ENCODE measurements at places on chromosomes 3 and 15.

DNA sequence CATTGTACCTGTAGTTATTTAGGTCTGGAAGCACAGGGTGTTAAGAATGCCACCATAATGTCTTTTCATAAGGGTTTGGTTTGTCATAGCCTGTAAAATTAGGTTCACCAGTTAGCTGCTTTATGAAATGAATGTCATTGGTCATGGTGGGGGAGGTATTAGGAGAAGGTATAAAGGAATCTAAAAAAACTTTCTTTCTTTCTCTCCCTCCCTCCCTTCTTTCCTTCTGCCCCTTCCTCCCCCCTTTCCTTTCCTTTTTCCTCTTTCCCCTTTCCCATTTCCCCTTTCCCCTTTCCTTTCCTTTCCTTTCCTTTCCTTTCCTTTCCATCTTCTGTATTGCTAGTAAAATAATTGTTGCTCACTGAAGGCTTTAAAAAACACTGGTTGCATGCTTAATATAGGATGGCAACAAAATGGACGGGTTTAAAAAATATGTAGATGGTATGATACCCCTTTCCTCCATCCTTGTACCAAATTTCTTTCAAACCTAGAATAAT is 9.6 kb downstream of the ATP2C1 start:
- no peak for DNase-seq

GRCh38 chr15:48143856-48144255 is 23.1 kb downstream of the SLC24A5 start:
- DNase-seq: peak; percentile 56

- peak; percentile 38 for DNase-seq
These were observed 27.5 kb downstream of the ALCAM start for GRCh38 chr3:105394177-105394576.

DNA sequence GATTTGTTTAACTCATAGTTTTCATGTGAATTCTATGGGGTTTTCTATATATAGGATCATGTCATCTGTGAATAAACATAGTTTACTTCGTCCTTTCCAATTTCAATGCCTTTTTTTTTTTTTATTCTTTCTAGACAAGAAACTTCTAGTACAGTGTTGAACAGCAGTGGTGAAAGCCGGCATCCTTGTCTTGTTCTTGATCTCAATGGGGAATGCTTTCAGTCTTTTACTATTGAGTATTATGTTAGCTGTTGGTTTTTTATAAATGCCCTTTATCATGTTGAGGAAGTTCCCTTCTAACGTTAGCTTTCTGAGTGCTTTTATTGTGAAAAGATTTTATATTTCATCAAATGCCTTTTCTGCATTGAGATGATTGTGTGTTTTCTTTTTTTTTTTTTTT is 69.0 kb downstream of the SLMAP start:
- DNase-seq: no peak

- DNase-seq: peak; percentile 93
These were observed 154.3 kb upstream of the RORA start for GRCh38 chr15:61383421-61383820.

DNA sequence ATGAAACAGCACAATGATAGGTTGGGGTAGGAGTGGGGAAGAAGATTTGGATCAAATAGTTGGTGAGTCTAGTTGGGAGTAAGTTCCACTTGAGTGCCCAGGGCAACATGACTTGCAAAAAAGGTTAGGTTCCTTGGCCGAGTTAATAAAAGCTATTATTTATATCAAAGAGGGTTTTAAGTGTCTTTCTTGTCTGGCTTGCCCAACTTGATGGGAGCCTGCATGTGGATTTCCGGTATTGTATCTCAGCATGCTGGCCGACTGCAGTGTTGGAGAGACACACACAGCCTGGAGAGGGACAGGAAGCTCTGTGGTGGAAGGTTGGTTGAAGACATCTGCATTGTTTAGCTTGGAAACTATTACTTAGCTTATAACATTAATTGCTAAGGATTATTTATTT is 449.5 kb upstream of the TBL1XR1 start:
- no peak for DNase-seq

GRCh38 chr15:41585127-41586047 is 26.4 kb downstream of the TYRO3 start:
- DNase-seq: peak; percentile 52

DNA sequence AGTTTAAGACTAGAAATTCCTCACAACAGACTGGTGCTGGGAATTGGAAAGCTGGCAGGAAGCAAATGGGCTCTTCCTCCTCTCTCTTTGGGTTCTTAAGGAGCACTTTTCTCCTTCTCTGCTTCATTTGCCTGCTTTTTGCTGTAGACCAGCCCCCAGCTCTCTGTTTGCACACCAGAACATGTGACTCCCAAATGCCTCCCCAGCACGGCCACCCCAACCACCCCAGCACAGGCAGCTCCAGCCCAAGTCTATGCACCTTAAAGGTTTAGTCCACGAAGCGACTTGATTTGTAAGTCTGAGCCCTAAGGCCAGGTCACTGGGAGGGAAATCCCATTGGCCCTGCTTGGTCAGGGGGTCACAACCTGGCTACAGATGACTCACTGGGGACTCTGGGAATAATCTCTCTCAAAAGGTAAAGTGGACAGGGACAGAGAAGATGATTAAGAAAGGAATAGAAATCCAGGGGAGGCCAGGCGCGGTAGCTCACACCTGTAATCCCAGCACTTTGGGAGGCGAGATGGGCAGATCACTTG is 377.8 kb upstream of the PROK2 start:
- DNase-seq: no peak

DNA sequence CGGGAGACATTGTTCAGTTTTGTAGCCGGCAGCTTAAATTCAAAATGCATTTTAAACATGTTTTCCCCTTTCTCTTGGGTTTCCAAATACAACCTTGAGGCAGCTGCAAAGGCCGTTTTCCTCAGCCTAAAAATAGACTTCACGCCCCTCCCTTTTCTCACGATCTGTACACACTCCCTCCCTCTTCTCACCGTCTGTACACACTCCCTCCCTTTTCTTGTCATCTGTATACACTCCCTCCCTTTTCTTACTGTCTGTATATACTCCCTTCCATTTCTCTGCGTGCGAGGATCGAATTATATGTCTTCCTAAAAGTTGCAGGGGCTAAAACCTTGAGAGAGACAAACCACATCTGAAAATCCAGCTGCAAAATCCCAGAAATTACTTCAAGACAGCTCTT is 8.9 kb downstream of the MUC4 start:
- no peak for DNase-seq

GRCh38 chr3:79491029-79491641 is 276.7 kb downstream of the ROBO1 start:
- peak; percentile 77 for DNase-seq

DNA sequence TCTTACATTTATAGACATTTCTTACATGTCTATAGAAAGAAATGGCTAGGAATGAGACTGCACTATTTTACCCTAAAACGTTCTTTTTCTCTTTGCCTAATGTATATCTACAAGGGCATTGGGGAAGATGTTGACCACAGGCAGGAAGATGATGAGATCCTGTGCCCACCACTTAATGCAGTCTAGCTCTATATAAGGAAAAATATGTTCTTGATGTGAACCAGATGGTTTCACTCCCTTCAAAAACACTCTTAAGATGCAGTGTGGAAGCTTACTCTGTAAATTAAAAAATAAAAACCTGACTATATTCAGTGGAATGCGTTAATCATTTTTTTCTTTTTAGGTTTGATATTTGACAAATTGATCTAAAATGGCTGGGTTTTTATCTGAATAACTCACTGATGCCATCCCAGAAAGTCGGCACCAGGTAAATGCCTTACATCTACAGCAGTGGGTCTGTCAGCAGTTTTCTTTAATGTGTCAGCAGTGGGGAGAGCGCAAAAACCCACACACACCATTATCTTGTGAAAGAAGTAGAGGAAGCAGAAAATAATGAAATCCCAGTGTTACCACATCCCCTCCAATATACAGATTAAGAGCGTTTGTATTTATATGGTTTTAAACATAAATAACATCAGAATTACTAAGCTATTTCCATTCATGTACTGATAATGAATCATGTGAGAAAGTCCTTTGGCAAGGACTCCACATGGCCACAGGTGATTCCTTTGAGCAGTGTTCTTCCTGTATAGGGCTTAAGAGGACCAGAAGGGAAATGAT is 10.1 kb downstream of the AGTR1 start:
- DNase-seq: peak; percentile 84

- peak; percentile 13 for DNase-seq
These were observed 205.8 kb downstream of the TJP1 start for GRCh38 chr15:29616512-29616911.

DNA sequence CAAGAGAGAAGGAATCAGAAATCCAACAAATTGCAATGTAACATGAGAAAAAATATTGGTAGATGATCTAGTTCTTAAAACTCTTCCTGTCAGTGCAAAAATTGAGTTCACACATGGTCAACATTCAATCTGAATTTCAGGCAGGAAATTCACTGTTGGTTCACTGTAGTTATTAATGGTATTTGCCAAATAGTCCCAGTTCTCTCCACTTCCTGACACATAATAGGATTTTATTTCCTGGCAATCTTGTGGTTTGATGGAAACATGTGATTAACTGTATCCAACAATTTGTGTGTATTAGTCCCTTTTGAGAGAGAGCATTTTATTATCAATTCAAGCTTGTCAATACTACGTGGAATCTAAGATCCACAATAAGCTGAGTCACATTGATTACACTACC is 1103.1 kb downstream of the ROBO2 start:
- DNase-seq: peak; percentile 41

- DNase-seq: no peak
These were observed 73.9 kb downstream of the PRICKLE2 start for GRCh38 chr3:64151342-64151871.

DNA sequence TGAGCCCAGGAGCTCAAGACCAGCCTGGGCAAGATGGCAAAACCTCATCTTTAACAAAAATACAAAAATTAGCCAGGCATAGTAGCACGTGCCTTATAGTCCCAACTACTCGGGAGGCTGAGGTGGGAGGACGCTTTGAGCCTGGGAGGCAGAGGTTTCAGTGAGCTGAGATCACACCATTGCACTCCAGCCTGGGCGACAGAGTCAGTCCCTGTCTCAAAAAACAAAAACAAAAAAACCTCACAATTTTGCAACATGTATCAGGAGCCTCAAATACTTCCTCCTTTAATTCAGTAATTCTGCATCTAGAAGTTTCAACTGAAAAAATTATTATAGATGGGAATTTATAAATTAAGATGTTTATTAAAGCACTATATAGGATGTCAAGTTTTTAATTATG is 1.1 kb downstream of the MRPL47 start:
- DNase-seq: no peak

- DNase-seq: no peak
These were observed 83.0 kb downstream of the VGLL4 start for GRCh38 chr3:11560746-11561145.

GRCh38 chr15:87805117-87805820 is 451.3 kb downstream of the NTRK3 start:
- no peak for DNase-seq

GRCh38 chr15:55245059-55245458 is 44.6 kb downstream of the RAB27A start:
- DNase-seq: no peak

- DNase-seq: no peak
These were observed 368.6 kb upstream of the DPH6 start for GRCh38 chr15:35914573-35914972.

DNA sequence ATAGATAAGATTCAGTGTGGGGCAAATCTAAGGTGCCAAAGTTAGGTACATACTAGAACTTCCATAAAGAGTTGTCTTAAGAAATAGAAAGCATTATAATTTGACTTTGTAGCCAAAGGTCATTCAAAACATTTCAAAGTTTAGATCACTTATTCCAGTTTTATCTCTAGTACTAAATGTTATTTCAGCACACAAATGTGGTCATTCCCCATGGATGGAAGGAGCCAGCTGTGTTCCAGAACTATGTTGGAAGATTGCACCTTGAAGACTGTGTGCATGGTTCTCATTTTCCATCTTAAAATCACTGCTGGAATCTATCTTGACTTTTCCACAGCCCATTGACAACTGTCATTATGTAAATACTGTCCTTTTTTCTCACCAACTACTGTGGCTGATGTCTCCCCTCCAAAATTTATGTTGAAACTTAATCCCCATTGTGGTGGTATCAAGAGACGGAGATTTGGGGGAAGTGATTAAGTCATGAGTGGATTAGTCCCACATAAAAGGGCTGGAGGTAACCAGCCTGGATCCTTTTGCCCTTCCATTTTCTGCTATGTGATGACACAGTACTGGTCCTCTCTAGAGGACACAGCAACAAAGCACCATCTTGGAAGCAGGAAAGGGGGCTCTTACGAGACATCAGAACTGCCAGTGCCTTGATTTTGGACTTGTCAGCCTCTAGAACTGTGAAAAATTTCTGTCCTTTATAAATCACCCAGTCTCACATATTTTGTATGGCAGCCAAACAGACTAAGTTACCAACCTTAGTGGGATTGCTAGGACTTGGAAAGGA is 24.0 kb downstream of the TGFBR2 start:
- no peak for DNase-seq

- no peak for DNase-seq
These were observed 4.4 kb downstream of the SH3BP5 start for GRCh38 chr3:15327941-15328340.

GRCh38 chr3:299590-300301 is 103.2 kb downstream of the CHL1 start:
- no peak for DNase-seq

GRCh38 chr3:134927599-134927998 is 132.5 kb downstream of the EPHB1 start:
- DNase-seq: no peak

DNA sequence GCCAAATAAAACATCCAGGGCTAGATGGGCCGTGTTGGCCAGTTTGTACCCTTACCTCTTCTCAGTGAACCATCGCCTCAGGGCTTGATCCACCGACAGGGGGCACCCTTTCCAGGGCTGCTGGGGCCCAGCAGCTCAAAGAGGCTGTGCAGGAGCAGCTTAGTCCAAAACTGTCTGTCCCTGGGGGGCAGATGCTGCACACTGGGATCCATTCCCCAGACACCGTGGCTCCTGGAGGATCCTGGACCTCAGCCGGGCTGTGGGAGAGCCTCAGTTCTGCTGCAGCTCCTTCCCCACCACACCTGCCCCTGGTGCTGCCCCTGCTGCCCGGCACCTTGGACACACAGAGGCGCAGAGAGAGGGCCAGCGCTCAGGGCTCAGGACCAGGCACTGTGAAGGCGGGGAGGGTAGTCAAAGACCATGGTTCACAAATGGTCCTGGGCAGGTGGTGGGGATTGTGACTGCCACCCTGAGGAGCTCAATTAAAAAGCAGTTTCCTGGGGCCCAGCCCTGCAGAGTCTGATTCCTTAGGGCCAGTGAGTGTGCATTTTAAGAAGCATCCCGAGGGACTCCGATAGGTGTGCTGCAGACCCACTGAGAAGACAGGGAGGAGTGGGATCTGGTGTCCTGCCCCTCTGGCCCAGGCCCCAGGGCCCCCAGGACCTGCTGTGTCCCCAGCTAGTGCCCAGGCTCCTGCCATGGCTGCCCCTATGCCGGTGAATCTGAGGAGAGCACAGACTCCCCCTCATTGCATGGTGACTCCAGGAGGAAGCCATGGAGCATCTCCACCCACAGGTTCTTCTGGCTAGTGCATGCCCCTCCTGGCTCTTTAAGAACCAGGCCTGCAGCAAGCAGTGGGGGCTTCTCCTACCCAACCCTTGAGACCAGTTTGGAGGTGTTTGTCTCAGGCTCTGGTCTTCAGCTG is 86.5 kb upstream of the PRR20G start:
- DNase-seq: no peak

GRCh38 chr3:85939074-85939482 is 980.3 kb downstream of the CADM2 start:
- peak; percentile 14 for DNase-seq

Measured in fibroblast of upper back skin (primary cell).